ENCODE measurements at places on chromosomes 12 and 14.
A peak's percentile ranks its signal among the peaks of the same experiment; 100 is the strongest.

DNA sequence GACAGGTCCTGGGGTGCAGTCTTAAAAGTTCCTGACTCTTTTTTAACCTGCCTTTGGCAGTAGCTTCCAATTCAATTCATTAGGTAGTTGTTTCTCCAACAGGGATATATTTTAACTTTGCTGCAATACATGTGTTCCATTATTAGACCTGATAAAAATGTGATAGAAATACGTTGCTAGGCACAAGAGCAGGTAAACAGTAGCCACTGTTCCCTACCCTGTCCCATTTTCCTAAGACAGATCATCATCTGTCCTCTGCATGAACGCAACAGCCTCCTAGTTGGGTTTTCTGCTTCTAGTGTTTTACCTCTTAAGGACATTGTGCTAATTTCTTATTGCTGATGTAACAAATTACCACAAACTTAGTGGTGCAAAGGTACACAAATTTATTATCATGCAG lies 156.8 kb downstream of the SNAPC1 start:
- DNase-seq = no peak

DNA sequence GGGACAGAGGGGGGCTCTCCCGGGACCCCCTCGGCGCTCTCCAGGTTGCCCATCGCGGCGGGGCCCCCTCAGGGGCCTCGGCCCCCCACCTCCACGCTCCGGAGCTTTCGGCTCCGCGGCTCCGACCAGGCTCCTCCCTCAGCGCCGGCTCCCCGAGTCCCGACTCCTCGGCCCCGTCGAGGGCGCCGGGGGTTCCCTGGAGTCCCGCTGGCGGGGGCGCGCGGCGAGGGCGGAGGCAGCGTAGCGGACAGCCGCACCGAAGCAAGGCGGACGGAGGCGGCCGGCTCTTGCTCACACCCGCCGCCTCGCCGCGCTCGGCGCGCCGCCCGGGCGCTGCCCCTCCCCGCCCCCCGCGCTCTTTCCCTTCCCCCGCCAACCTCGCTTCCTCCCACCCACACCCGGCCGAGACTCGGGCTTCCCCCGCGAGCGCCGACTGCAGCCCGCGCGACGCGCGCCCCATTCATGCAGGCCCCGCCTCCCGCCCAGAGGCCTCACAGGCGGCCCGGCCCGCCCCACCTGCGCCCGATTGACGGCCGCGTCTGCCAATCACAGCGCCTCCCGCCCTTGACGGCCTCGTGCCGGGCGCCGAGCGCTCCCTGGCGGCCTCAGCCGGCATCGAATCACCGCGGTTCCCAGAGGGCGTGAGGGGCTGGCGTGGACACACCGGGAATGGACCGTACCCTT lies at the start of gene FMNL3:
TSS of gene FMNL3 (minus strand) at position 278 of the 684 bp plus-strand sequence. CDS start at position 53, 225 bp downstream.
- DNase-seq = peak; percentile 93

GRCh38 chr12:28216016-28216415 lies 25.8 kb downstream of the CCDC91 start:
- no peak for DNase-seq

- DNase-seq = no peak
These were observed 133.6 kb upstream of the NOS1 start for GRCh38 chr12:117494833-117495655.
